ENCODE measurements at places on chromosomes 5 and 9.
A peak's percentile ranks its signal among the peaks of the same experiment; 100 is the strongest.

DNA sequence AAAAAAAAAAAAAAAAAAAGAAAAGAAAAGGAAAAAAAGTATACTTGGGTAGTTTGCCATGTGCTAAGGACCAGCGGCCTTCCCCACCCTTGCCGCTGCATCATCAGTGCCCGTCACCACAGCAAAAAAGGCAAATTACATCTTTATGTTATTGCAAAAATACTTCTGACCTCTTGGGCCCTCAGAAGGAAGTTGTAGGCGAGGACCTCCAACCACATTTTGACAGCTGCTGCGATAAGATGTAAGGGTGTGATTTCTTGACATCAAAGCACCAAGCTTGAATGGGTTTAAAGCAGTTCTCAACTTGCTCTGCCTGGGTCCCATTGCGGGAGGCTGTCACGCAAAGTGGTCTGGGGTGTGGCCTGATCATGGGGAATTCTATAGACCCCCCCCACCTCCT lies 39.2 kb downstream of the DMRT1 start:
- no peak for DNase-seq

- DNase-seq, result no peak
These were observed 307.6 kb downstream of the CWC27 start for GRCh38 chr5:65076251-65076869.

GRCh38 chr5:112979723-112980122 lies 3.1 kb downstream of the DCP2 start:
- DNase-seq, result no peak

DNA sequence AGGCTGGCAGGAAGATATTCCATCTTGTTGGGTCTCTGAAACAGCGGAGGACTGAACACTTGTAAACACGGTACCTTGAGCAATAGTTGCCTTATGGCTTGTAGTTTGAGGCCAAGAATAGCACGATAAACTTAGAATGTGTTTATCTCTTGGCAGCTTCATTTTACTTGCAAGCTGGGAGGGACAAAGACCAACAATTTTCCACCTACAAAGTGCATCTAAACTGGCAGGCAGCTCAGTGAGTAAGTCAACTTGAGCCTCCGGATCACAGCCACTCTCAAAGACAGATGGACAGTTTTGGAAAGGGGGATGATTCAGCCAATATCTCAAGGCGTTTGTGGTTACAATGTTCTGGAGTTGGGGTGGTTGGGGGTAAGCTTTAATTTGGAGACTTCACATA lies 652.6 kb downstream of the CETN3 start:
- no peak for DNase-seq

- no peak for DNase-seq
These were observed 530.3 kb upstream of the ACO1 start for GRCh38 chr9:31854187-31854586.

DNA sequence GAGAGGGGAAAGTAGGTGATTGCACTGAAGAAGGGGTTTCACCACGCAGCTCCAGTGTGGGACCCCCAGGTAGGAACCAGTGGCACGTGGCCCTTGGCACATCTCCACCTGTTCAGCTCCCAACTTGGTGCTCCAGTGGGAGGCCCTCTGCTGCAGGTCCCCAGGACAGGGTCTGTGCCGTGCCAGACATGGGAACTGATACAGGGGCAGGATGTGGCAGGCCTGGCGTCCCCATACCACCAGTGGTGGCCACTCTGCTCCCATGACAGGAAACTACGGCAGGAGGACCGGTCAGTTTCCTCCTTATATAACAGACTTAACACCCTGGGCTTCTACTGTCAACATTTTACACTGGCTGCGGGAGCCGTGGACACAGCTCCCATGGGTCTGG lies 67.3 kb downstream of the PSMB7 start:
- DNase-seq, result no peak

DNA sequence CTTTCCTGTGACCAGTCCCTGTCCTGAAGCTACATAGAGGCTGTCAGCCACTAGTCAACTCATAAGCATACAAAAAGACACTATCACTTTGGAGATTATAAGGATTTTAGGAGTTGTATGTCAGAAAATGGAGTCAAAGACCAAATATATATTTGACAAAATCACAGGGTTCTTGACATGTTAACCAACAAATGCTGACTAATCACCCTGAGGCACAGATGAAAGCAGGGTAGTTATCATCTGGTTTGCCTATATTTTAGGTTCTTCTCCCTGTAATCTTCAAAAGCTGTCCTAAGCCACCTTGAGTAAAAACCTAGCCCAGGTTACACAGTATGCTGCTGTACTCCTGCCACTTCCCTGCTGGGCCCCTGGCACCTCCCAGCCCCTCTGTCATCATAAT lies 64.7 kb upstream of the ERCC6L2 start:
- no peak for DNase-seq

- no peak for DNase-seq
These were observed 38.1 kb upstream of the EQTN start for GRCh38 chr9:27335075-27335474.

DNA sequence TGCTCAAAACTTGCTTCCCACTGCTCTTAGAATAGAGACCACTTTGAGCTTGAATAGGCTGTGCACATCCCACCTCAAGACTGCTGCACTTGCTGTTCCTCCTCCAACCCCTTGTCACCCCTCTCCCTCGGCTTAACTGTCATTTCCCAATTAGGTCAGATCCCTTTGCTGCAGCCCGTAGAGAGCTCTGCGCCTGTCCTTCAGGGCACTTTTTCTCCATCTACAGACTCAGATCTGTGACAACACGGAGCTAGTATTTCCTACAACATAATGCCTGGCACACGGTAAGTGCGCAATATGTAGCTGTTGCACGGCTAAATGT lies 485 bp upstream of the HABP4 start:
- no peak for DNase-seq

DNA sequence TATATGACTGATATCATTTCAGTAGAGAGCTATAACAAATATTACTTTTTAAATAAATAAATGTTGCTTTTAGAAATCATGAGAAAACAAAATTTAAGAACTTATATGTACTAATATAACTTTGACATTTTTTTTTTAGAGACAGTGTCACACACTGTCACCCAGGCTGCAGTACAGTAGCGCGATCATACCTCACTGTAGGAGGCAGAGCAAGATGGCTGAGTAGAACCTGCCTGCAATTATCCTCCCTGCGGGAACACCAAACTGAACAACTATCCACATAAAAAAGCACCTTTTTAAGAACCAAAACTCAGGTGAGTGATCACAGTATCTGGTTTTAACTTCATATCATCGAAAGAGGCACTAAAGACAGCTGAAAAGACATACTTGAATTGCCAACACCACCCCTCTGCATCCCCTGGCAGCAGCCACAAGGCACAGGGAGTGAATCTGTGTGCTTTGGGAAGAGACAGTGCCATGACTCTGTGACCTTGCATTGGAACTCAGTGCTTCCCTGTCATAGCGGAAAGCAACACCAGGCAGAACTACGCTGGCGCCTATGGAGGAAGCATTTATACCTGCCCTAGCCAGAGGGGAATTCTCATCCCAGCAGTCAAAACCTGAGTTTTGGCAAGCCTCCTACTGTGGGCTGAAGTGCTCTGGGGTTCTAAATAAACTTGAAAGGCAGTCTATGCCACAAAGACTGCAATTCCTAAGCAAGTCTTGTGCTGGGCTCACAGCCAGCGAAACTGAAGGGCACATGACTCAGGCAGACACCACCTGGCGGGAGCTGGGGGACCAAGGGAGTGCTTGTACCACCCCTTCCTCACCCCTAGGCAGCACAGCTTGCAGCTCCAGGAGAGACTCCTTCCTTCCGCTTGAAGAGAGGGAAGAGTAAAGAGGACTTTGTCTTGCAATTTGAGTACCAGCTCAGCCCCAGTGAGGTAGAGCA lies 142.7 kb downstream of the FBXL17 start:
- DNase-seq, result no peak

- DNase-seq, result no peak
These were observed at the start of gene PTPDC1 for GRCh38 chr9:94084314-94084713. Gene PTPDC1 (plus strand): TSS chr9:94084464. CDS start chr9:94084531, 67 bp downstream.

DNA sequence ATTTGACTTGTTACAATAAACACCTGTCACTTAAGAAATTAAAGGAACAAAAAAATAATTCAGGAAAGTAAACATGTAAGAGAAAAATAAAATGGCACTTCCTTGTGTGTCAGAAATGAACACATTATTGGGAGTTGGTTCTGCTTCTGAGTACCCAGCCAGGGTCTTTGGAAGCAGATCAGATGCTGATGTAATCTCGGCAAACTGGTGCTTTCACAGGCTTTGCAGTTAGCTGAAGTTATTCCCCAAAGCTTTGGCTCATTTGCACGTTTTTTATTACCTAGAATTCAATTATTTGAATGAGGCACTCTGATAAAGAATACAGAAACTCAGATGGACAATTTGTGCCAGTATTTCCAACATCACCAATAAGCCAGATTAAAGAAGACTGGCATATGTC lies 10.9 kb downstream of the CDH18 start:
- DNase-seq, result no peak

DNA sequence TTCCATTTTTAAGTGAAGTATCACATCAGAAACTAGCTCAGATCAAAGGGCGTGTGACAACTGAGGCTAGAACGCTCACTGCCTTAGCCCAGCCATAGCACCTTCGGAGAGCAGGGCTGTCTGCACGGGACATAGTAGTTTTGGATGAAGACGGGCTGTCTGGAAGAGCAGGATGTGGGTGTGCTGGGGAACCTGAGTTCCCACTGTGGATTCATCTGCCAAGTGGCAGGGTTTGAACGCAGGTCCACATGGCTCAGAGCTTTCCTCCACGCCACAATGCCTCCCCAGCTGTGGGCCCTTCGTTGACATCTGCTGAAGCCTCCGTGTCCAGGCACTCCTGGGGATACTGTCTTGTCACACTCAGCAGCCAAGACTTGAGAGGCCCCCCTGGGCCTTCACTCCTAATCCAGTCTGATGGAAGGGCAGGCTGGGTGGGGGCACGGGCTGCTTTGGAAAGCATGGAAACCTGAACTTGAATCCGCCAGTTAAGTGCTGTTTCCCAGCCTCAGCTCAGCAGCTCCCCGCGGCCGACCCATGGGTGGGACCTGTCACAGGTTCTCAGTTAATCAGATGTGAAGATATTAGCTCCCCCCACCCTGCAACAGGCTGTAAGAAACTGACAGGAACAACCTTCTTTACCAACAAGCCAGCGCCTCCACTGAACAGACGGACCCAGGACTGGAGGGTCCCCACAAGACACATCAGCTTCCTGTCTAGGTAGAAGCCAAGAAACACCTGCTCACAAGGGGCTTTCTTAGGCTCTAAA lies 228.1 kb downstream of the FANCC start:
- DNase-seq, result no peak

GRCh38 chr5:39100851-39101396 lies 26.7 kb upstream of the RICTOR start:
- no peak for DNase-seq

GRCh38 chr9:31140316-31140715 lies 1244.1 kb upstream of the ACO1 start:
- DNase-seq, result no peak

- DNase-seq, result no peak
These were observed 21.7 kb upstream of the SPINK7 start for GRCh38 chr5:148290271-148291195.

DNA sequence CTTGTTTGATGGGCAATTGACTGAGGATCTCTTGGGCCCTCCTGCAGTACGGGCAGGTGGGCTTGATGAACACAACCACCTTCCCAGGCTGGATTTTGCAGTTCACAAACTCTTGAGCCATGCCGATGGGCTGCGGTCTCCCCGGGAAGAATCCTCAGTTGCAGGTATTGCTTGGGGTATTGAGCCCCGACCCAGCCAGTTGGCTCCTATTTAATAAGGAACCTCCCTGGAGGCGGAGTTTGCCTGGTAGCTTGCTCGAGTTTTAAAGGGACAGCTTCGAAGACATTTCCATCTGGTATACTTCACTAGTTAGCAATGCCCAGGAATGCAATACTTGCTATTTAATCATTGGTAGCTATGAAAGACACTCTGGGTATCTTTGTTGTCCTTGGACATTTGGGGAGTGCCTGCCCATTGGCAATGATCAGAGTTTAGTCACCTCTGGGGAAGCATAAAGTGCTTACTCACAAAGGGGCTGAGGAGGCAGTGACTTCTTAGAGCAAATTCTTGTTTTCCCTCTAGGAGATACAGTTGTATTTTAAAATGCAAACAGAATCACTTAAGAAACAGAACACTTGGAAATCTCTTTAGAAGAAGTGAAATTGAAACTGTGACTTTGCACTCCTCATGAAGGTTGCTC lies at the start of gene GLRX:
Gene GLRX (minus strand): TSS at position 185 of the 640 bp plus-strand sequence. CDS start 64 bp downstream, at position 121.
- peak; percentile 50 for DNase-seq

DNA sequence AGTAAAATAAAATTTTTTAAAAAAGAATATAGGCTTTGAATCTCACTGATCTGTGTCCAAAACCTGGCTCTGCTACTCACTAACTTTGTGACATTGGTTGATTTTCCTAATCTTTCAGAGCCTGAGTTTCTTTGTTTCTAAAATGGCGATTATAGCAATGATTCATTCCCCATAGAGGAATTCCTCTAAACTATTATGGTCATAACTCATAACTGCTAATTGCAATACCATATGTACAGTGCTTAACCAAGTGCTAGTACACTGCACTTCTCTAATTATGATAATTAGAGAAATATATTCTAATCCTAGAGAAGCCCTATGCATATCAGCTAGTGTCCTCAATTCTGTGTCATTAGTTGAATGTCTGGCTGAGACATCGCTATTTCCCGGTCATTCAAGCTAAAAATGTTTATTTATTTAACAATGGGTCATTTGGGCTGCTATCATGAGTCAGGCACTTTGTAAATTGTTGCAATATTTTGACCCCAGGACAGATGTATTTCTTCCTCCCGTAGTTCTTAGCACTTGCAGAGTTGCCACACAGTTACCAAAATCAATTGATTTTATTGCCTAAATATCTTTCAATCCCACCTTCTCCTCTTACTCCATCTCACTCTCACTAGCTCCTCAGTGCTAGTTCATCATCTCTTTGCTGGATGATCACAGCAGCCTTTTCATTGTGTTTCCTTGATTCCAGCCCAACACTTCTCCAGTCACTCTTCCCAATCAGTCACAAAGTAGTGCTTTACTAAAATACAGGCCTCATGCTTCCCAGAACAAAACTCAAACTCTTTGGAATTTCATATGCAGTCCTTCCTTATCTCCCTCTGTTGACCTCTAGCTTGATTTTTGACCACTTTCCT lies 200.9 kb upstream of the PAPPA start:
- no peak for DNase-seq

- peak; percentile 11 for DNase-seq
These were observed 9.1 kb upstream of the ERMP1 start for GRCh38 chr9:5841771-5842573.

GRCh38 chr5:1445689-1446601 lies 705 bp upstream of the SLC6A3 start:
- no peak for DNase-seq

Data from T-helper 17 cell (primary cell).